Activated B cell treated with CpG ODN at 0.5 μM for 24 hours (primary cell): ENCODE measurements at places on chromosomes 5 and 9.

GRCh38 chr9:69645488-69645887, 26.7 kb downstream of the APBA1 start:
- DNase-seq, result no peak

GRCh38 chr5:31469886-31470285, 62.0 kb downstream of the DROSHA start:
- DNase-seq, result no peak

- peak; percentile 29 for DNase-seq
These were observed 74.7 kb downstream of the FGF1 start for GRCh38 chr5:142611154-142611553.

- no peak for DNase-seq
These were observed 22.9 kb downstream of the KDM4C start for GRCh38 chr9:6780690-6781089.

GRCh38 chr9:31372799-31373587, 1011.5 kb upstream of the ACO1 start:
- DNase-seq, result no peak

GRCh38 chr9:8036914-8037524, 237.4 kb upstream of the DMAC1 start:
- DNase-seq, result no peak

GRCh38 chr5:112083623-112084022, 326.6 kb upstream of the NREP start:
- no peak for DNase-seq

- no peak for DNase-seq
These were observed 136.7 kb downstream of the ROR2 start for GRCh38 chr9:91813176-91813795.

DNA sequence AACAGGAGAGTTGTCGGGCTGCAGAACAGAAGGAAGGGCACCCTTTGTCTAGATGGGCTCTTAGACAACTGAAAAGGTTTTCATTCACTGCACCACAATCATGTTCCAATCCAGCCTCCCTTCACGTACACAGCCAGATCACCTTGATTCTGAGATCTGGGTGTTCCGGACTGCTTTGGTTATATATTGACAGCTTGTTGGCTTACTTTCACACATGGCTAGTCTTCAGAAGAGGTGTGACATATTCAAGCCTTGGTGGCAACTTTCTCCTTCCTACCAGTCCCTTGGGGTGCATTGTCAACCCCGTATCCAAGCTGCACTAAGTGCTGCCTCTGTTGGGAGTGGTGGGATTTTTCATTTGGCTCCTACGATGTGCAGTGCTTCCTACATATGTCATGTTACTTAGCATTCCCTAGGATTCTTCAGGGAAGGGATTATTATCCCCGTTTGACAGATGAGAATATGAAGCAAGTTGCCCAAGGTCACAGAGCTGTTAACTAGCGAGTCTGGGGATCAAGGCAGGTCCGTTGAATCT, 100.6 kb downstream of the LIFR start:
- no peak for DNase-seq

DNA sequence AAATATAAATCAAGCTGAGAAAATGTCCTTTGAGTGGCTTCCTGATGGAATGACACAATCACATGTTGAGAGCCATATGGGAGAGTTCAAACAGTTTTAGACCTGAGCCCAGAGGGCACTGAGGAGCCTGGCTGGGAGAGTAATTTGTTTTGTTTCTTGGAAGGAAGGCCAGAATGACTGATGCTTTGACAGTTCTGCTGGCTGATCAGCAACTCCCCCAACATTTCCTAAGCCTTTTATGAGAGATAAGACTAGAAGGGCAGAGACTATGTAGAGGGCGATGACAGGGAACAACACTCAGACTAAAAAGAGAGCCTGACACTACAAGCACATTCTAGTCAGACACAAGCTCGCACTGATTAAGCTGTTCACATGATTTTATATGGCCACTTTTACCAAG, 169.2 kb downstream of the COX7C start:
- no peak for DNase-seq
